ENCODE measurements at places on chromosomes 16 and 17. TPM values are rescaled to one million over a fixed set of nuclear protein-coding genes. Genes with fewer than 3 reads are reported as not detected.

Gene CLEC19A
- polyA plus RNA-seq: not detected

DNA sequence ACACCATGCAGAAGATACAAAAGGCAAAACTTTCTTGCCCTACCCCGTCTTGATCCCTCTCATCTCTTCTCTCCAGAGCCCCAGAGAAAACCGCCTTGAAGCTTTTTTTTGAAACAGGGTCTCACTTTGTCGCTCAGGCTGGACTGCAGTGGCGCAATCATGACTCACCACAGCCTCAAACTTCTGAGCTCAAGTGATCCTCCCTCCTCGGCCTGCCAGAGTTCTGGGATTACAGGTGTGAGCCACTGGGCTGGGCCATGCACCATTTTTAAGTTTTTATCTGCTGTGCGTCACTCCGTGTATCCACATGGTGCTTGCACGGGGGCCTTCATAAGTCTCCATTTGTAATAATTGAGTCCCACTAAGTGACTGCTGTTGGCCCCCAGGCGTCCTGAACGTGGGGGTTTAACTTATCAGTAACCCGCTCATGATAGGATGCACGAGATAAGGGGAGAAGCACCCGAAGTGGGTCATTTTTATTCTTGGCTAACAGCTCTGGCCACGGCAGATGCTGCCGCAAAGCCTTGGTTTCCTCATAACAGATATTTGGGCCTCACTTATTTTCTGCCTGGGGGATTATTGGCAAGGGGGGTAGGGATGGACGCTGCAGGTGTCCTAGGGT is 8.6 kb downstream of the DNAH17 start:
- no peak for DNase-seq
- H3K4me3 ChIP-seq: no peak overlapping the region
- H3K36me3 ChIP-seq: no peaks in the 10 kb centered on the region
- no peaks in the 10 kb centered on the region for H3K4me1 ChIP-seq
- no peaks in the 10 kb centered on the region for H3K27me3 ChIP-seq
- no peak overlapping the region for H3K27ac ChIP-seq

GRCh38 chr16:4649744-4650442 is 25.3 kb downstream of the MGRN1 start:
- no peak for DNase-seq
- peaks cover 10% of the 10 kb centered on the region for H3K4me1 ChIP-seq
- H3K4me3 ChIP-seq: no peak overlapping the region
- no peaks in the 10 kb centered on the region for H3K36me3 ChIP-seq

DNA sequence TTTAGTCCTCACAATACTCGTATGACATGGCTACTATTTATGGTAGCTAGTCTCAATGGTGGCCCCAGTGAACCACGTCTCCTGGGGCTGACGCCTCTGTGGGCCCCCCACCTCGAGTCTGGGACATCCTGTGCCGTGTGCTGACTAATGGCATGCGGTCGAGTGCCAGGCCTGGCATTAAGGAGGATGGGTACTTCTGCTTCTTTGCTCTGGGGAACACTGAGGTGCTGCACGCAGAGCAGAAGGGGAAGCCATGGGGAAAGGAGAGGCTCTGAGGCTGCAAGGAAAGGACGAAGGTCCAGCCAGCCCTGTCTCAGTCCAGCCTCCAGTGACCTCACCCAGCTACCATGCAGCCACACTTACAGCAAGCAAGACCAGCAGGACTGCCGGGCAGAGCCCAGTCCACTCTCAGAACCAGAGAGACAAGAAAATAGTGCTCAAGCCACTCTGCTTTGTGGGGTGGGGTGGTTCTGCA is 5.7 kb upstream of the MPRIP start:
- no peak overlapping the region for H3K27ac ChIP-seq
- no peak for DNase-seq
- H3K27me3 ChIP-seq: no peaks in the 10 kb centered on the region
- H3K4me3 ChIP-seq: no peak overlapping the region
- peaks cover 11% of the 10 kb centered on the region for H3K4me1 ChIP-seq

Gene SLFN12L
- 0.59 TPM for polyA plus RNA-seq

- no peak overlapping the region for H3K27ac ChIP-seq
- H3K4me3 ChIP-seq: no peak overlapping the region
- DNase-seq: peak; percentile 78
- no peaks in the 10 kb centered on the region for H3K36me3 ChIP-seq
Observed at GRCh38 chr16:48123104-48123788, 32.5 kb downstream of the ABCC12 start.

GRCh38 chr17:57781386-57782061 is 36.4 kb upstream of the CCDC182 start:
- no peak for DNase-seq
- H3K27ac ChIP-seq: no peak overlapping the region
- no peaks in the 10 kb centered on the region for H3K36me3 ChIP-seq
- H3K4me3 ChIP-seq: no peak overlapping the region

DNA sequence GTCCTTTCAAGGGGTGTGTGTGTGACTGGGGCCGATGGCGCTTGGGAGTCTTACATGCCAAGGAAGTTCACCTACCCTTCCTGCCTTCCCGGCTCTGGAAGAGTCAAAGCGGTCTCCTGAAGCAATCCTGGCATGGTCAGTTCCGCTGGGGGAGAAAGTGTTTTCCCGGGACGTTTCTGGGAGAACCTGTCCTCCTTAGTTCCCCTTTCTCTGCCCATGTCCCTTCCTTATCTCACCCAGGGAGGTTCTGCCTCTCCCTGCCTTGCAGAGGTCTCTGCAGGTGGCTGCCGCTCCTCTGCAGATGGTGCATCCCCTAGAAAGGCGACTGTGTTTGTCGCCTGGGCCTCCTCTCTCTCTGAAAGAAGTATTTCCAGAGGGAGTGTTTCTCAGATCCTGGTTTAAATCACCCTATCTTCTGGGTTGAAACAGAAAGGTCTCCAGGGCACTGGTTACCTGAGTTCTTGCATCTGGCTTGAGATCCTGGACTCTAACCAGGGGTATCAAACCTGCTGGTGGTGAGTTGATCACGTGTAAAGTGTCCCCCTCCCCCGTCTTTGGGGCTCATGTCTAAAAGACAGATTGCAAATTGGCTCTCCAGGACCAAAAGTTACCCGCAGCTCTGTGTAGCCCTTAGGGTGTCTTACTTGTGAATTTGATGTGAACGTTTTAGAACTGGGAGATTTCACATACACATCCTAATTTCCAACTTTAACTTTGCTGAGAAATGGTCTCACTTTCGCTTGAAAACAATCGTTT is 1.9 kb downstream of the PRKCB start:
- H3K36me3 ChIP-seq: no peaks in the 10 kb centered on the region
- no peak overlapping the region for H3K27ac ChIP-seq
- H3K4me1 ChIP-seq: no peaks in the 10 kb centered on the region
- no peak for DNase-seq

All from adrenal gland (tissue), 19 donors.